ENCODE measurements at places on chromosomes 16 and 17. TPM values are rescaled to one million over a fixed set of nuclear protein-coding genes. Genes with fewer than 3 reads are reported as not detected.

DNA sequence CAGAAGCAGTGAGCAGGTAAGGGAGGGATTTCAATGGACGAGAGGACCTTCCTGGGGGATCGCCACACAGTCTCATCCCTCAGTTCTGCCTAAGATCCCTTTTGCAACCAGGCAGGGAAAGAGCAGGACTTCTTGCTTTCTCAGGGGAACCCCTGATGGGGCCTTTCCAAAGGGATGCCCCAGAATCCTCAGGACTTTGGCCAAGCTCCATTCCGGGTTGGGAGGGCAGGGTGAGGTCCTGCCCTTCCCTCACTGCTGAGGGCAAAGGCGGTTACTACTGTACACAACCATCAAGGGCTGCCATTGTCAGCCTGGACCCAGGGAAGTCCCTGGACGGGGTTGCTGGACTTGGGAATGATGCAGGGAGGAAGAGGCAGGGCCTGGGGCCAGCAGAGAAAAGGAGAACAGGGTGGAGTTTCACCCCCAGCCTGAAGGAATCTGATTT lies 9.7 kb downstream of the PRR29 start:
- no peak for DNase-seq

GRCh38 chr17:38541281-38541680 lies 64.5 kb downstream of the SRCIN1 start:
- DNase-seq: no peak

GRCh38 chr17:1493291-1493980 lies 950 bp upstream of the MYO1C start:
- no peak for DNase-seq

DNA sequence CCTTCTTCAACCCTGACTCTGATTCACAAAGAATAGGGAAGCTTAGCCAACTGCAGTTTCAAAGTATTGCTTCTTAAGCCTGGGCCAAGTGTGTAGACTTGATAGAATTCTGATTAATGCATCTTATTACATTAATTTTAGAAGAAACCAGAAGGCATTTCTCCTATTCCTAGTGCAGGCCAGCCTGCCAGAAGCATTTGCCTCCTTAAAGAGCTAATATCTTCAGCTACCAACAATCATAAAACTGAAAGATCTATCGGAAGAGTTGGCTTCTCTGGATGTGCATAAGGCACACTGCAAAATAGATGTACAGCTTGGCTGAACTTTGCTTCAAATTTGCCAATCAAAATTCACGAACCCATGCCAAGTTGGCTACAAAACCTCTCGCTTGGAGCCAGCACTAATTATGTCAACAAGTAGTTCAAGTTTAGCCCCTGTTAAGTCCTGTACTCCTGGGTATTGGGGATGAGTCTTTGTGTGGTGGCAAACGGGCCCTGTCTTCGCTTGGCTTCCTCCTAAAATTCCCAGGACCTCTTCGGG lies 717.8 kb downstream of the WWOX start:
- no peak for DNase-seq

Gene FXR2
- polyA plus RNA-seq: 28.1 TPM

- no peak for DNase-seq
Observed at GRCh38 chr17:80416260-80416939, 1.4 kb downstream of the ENDOV start.

GRCh38 chr16:970766-971581 lies at the start of gene LMF1:
Gene LMF1 (minus strand): TSS chr16:970984. CDS start chr16:970980, 4 bp downstream.
- peak; percentile 86 for DNase-seq

Gene TNFSF12
- polyA plus RNA-seq: 34.4 TPM
